ENCODE measurements at places on chromosomes 1 and 21. TPM values are rescaled to one million over a fixed set of nuclear protein-coding genes. Genes with fewer than 3 reads are reported as not detected.

Gene SNAPIN
- 37.5 TPM for total RNA-seq

Gene TAS1R1
- not detected for total RNA-seq

GRCh38 chr1:30318413-30318812 is 405.0 kb downstream of the MATN1 start:
- no peak for DNase-seq

- DNase-seq, result no peak
Measured at GRCh38 chr1:216238844-216239243, 184.4 kb downstream of the USH2A start.

GRCh38 chr1:111690306-111690617 is 48.9 kb downstream of the INKA2 start:
- no peak for DNase-seq

GRCh38 chr1:22536506-22536905 is 26.8 kb upstream of the EPHA8 start:
- DNase-seq, result no peak

DNA sequence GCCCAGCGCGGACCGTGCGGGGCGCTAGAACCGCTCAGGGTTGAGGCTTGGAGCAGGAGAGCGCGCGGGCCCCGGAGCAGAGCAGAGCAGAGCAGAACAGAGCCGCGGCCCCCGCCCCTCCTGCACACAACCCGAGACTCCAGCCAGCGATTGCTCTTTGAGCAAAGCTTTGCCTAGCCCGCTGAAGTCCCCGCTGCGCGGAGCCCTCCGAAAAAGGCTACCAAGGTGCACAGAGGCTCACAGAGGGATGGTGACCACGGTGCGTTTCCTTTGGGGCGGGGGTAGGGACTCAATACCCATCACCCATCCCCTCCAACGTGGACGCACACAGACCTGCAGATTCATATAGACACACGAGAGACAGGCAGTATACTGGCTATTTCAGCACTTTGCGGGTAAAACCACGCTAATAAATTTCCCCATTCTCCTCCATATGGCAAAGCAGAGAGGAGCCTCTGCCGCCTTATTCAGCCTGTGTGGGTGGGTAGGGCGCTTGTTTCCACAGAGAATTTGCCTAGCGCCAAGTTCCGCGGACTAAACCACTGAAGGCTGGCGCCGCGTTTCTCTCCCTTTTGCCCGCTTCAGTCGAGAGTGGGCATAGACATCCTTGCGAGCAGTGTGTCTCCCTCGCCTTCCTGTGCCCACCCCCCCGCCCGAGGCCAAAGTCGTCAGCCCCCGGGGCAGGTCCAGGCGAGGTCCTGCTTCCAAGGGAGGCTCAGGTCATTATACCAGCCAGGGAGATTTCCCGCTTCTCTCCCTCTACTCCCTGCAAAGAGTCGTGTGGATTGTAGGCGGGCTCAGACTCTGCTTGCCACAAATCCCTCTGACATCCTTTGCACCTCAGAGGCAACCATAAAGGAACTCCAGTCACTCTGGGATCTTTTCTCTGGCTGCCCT is 8.5 kb downstream of the HLX start:
- no peak for DNase-seq

DNA sequence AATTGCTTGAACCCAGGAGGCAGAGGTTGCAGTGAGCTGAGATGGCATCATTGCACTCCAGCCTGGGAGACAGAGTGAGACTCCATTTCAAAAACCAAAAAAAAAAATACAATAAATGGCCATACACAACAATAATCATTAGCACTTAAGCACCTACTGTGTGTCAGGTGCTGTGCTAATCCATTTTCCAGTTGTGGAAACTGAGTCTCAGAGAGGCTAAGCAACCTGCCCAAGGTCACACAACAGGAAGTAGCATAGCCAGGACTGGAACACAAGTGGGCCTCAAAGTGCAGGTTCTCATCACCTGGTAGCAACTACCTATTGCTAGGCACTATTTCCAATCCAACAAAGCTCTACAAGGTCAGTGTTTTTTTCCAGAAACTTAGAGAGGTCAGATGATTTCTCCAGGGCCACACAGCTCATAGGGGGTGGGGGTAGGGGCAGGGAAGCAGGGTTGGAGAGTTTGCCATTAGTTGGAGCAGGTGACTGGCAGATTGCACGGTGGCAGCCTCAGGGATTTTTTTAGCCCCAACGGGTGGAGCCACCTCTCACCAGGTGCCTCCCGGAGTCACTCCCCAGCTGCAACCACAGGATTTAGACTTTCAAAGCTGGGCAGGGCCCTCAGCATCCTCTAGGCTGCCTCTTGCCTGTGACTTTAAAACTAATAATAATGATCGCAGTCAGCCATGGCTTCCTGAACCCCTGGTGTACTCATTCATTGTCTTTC is 52.5 kb upstream of the ID3 start:
- DNase-seq, result no peak

DNA sequence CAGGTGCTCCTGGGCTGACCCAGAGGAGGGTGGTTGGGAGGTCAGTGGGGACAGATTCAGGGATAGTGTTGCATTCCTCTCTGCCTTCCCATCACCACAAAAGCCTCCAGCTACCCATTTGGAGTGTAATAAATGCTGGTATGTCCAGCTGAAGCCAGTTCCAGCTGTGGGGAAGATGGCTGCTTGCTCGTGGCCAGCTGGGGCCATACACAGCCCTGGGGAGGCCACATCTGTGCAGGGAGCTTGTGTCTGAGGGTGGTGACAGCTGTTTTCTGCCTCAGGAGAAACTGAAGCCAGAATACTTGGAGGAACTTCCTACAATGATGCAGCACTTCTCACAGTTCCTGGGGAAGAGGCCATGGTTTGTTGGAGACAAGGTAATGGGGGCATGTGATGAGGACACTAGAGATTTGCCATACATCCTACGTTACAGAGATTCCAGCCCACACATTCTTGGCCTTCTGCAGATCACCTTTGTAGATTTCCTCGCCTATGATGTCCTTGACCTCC is 2.7 kb downstream of the GSTM4 start:
- no peak for DNase-seq

GRCh38 chr1:238664139-238664538 is 722.2 kb upstream of the CHRM3 start:
- DNase-seq, result no peak

GRCh38 chr1:201840055-201840454 is 11.1 kb downstream of the IPO9 start:
- no peak for DNase-seq

DNA sequence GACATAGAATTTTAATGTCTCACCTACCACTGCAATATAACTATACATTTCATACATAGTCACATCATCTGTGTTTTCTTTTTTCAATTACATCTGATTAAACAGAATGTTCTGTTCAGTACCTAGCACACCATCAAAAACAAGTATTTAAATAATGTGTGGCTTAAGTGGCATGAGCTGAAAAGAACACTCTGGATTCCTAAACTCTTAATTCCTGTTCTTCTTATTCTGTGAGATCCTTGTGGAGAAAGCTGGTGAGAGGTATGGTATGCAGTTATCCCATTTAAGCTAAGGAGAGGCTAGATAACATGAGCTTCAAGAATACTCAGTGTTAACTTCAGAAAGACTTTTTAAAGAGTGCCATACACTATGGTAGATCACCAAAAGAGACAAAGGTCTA is 5.5 kb downstream of the TP53BP2 start:
- no peak for DNase-seq

DNA sequence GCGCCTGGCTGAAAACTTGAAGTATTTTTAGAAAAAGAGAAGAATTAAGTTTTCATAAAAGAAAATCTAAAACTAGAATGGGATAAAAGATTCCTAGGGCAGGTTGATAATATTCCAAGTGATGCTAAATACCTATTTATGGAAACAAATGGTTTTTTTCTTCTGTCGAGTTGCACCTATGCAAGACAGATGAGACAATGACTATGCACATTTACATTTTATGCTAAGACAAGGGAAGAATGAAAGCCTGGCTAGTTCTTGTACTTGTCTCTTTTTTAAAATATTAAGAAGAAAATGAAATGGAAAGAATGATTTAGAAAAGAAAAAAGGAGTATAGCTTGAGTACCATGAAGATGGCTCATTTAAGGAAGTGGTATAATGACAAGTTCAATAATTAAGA is 24.4 kb upstream of the USP24 start:
- DNase-seq, result no peak

DNA sequence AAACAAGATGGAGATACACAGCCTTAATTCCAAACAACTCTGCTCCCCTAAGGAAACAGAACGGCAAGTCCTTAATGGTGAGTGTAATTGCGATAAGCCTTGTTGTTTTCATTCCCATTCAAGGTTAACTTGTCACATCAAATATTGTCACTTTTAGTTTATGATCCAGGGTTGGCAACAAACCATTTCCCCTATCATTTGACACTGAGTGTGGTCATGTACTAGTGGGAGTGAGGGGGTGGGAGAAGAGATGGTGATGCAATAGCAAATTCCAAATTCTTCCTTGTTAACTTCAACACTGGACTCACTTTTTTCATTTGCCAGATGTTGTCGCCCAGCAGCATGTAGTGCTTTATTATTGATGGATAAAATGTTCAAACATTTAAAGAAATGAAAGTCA is 140.4 kb downstream of the ZNF326 start:
- DNase-seq, result no peak

GRCh38 chr1:17204546-17205440 is at the start of gene PADI1:
PADI1 (plus strand) TSS chr1:17205128; CDS start chr1:17205218, 90 bp downstream.
- DNase-seq, result no peak

DNA sequence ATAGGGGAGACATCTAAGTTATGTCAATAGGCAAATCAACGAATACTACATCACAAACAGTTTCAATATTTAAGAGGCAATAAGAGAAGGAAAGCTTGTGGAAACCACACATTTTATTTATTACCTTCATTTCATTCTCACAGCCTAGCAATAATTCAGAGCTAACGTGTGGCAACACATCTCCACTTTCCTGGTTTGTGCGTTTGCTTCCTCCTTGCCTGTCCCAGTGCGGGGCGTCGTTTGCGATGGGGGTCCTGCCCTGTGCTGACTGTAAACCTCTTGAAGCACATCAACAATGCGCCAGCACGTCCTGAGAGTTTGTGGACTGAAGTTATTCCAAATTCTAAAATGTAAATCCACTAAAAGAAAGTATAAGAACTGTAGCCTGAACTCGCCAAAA is 14.4 kb upstream of the VPS26C start:
- DNase-seq, result no peak

Measured in mesothelial cell of epicardium (in vitro differentiated cells).